ENCODE measurements at places on chromosomes 3 and 15.

- peak; percentile 28 for DNase-seq
Measured at GRCh38 chr15:65460741-65461347, 38.1 kb upstream of the IGDCC4 start.

DNA sequence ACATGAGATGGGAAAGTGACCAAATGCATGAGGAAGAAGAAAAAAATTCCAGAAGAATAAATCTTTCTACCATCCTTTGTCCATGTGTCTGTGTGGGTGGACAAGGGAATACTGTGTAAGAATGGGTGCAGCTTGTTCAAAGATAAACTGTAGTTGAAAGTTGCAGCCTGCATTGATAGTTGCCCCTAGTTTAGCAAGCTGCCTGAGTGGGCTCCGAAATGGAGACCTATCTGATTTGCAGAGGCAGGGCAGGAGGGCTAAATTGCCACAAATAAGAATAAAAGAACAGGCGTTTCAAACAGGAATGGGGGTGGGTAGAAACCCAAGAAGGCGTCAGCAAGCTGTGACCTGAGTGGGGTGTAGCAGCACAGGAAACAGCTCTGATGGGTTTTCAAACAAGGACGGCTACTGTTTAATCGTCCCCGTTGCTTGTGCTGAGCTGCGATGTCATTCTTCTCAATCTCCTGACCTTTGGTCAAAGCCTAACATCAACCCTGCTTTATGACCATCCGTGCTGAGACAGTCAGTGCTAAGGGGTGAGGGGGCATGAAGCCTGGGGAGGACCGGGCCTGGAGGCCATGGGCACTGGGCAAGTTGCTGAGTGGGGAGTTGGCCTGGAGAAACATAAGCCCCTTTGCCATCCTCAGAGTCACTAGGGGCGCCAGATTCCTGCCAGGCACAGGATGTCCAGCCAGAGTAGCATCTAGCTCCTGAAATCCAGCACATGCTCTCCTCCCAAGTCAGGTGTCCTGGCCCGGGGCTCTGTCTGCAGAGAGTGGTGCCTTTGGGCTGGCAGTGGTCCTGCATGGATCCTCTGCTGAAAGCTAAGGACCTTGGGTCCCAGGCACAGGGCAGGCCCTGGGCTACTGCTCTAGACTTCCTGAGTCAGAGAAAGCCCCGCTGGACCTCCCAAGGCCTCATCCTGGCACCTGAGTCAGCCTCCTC is 19.2 kb upstream of the C15orf39 start:
- no peak for DNase-seq

DNA sequence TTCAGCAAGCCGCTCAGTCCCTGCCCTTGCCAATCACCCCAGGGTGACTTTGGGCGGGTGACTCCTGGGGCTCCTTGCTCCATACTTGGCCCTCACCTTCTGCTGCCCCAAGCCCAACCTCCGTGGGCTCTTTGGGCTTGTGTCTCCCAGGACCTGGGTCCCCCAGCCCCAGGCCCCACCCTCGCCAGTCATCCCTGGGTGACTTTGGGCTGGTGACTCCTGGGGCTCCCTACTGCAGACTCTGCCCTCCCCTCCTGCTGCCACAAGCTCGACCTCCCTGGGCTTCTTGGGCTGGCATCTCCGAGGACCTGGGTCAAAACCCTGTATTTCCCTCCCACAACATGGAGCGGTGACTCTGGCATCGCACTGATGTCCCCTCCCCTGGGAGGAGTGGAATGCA is 151.5 kb downstream of the GOLGA6L4 start:
- DNase-seq = no peak

GRCh38 chr15:98907927-98908471 is 99.6 kb downstream of the PGPEP1L start:
- no peak for DNase-seq

DNA sequence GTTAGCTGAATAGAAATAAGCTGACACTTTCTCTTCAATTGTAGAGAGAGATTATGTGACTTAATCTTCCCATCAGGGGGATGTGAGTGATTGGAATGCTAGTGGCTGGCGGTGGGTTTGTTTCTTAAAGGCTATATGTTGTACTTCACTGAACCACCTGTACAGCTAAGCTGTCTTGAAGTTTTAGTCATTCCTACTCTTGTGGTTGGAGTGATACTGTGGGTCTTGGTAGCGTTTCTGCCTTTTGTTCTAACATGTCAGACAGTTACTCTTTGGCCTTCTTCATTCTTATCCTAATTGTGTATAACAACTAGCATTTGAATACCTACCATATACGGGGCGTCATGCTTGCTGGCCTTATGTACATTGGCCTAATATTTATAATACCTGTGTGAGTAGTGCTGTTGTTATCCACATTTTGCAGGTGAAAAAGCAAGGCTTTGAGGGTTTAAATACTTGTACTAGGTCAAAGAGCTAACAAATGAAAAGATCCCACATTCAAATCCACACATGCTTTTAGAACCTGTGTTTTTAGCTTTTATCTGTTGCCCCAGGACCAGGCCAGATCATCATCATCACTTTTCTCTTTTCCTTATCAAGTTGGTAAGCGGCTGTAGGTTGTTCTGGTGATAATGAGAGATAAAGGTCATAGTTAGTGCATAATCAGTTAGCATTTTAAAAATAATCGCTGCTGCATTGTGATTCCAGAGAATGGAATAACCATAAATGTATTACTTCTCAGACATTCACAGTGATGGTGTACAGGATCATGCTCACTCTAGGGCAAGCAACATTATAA is 50.2 kb downstream of the AKAP13 start:
- DNase-seq = no peak

GRCh38 chr3:127808197-127808596 is 14.1 kb downstream of the MGLL start:
- no peak for DNase-seq

GRCh38 chr3:37812499-37812896 is 49.2 kb upstream of the CTDSPL start:
- no peak for DNase-seq

- DNase-seq = no peak
Measured at GRCh38 chr3:32469151-32469874, 33.3 kb downstream of the CMTM6 start.

DNA sequence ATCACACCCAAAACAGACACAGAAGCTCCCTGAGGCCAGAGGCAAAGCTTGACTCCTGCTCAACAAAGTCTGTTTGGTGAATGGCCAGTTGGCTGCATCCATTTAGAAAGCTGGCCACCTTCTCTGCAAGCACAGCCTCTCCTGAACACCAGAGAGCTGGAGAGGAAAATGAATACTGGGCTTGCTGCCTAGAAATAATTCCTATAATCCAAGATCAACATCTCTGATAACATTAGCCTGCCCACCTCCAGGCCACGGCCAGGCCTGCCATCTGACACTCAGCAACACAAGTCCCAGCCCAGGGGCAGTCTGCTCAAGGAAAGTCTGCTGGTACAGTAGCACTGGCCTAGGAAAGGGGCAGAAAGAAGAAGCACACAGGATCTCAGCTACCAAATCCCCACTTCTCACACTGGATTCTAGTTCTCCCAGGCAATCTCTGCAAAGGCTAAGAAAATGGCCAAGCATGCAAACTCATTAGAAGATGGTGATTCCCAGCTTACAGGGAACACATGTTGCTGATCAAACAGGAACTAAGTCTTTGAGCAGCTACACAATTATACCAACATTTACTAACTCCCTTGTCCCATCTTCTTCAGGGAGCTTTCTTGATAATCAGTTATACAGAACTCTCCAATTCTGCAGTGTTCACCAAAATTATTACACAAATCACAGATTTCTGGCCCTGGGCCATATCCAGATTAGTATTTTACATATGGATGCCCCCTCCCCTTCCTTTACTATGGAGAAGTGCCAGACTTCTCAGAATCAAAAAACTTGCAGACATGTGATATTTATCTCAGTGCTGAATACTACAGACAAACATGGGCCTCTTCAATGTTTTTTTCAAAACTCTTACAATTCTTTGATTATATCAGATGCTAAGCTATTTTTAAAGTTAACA is 9.9 kb downstream of the TBC1D2B start:
- no peak for DNase-seq

GRCh38 chr3:110789315-110789714 is 282.3 kb upstream of the NECTIN3 start:
- DNase-seq = no peak

- DNase-seq = no peak
Measured at GRCh38 chr15:73777741-73778140, 24.6 kb upstream of the INSYN1 start.

DNA sequence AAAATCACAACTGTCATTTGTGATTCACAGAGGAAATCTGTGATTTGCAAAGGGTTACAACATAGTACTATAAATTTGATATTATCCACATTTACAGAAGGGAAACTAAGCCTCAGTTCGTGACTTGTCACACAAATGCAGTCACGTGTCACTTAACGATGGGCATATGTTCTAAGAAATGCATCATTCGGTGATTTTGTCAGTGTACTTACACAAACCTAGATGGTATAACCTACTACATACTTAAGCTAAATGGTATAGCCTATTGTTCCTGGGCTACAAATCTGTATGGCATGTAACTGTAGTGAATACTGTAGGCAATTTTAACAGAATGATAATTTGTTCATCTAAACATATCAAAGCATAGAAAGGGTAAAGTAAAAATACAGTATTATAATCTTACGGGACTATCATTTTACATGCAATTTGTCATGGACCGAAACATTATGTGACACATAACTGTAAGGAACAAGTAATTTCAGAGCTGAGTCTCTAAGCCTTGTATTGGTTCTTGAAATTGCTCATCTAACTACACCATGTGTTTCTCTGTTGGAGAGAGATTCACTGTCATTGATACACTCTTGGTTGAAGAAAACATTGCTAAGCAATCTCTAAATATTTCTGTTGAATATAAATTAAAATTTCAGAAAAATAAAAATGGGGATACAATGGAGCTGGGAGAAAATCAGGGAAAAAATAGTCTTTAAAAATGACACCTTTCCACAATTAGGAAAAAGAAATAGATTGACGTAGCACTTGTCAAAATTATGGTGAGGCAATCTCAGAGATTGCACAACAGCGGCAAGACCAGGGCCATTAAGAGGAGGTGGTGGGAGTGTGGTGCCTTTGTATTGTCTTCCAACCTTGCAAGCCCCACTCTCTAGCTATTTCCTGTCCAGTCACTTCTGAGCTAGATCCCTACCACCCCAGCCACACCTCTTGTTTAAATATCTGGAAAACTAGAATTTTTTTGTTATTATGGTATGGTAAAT is 645.8 kb upstream of the TBL1XR1 start:
- no peak for DNase-seq

GRCh38 chr3:194584320-194584776 is 48.9 kb downstream of the TMEM44 start:
- DNase-seq = no peak

DNA sequence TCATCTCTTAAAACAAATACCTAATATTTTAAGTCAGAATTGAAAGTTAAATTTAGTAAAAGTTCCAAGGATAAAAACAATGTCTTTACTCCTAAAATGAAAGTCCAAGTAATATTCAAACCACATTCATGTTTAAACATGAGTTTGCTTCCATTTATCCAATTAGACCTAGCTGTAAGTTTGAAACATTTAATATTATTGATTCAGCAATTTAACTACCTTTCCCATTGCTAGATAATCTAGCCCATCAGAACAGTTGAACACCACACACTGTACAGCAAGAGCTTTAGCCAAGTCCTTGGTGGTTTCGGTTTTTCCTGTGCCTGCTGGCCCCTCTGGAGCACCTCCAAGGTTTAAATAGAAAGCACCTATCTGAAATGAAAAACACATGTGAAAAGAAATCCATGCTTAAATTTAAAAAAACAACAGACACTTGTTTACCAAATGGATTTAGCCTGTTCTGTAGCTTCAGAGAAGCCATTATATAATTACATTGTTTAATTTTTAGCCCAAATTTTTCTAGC is 97.8 kb downstream of the DNAH12 start:
- DNase-seq = no peak

- no peak for DNase-seq
Measured at GRCh38 chr3:135691240-135691639, 274.3 kb upstream of the PPP2R3A start.

DNA sequence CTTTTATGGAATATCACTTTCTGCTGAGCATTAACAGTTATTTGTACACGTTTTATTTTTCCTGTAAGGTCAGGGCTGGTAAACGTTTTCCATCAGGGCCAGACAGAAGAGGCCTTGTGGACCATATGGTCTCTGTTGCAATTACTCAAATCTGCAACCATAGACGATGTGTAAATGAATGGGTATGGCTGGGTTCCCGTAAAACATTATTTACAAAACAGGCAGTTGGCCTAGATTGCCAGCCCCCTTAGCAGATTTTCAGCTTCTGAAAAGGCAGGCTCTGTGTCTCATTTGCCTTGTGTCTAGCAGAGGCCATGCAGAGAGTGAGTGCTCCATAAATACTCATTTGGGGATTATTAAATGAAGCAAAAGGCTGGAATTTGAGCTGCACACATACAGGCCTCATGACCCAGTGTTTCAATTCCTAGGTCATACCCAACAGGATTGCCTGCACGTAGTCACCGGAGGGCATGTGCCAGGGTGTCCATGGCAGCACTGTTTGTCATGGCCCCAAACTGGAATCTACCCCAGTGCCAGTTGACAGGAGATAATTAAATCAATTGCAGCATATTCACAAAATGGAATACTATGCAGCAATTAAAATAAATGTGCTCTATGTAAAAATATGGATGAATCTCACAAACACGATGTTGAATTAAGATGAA is 51.3 kb downstream of the GPD1L start:
- DNase-seq = no peak

GRCh38 chr15:43552986-43553385 is 35.6 kb downstream of the MAP1A start:
- DNase-seq = no peak

- DNase-seq = no peak
Measured at GRCh38 chr15:89359471-89360293, 25.1 kb upstream of the POLG start.

- no peak for DNase-seq
Measured at GRCh38 chr15:77531191-77532000, 101.3 kb downstream of the LINGO1 start.

DNA sequence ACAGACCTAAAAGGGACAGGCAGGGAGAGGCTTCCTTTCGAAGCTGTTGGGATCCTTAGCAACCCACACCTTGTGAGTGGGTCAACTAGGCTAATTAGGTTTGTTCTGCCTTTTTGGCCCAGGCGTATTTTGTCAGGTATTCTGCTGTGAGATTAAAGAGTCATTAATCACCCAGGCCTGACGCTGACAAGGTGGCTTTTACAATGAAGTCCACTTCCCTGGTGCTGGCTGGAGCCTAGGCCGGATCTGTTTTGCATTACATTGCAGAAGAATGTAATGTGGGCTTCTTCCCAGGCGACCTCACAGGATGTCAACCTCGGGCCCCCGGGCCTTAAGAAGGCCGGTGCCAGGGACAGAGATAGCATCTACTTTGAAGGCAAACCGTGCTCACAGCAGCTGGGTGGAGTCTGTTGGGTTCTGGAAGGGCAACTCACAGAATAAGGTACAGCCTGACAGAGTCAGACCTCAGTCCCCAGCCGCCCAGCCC is 76.9 kb downstream of the HES1 start:
- DNase-seq = no peak

DNA sequence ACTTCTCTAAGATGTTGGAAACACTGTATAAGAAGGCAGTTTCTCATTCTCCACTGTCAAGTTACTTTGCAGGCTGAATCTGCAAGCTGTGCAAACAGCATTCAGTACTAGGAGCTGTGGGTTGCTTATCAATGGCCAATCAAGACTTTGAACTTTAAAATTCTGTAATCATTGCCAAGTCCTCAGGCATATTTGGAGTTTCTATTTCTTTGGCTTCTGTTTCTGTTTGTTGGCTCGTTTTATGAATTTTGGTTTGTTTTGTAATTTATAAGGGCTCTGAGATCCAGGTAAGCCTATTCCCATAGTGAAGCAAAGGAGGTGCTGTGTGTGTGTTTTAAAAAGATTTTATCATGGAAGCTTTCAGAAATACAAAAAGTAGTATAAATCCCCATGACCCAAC is 32.1 kb downstream of the TLNRD1 start:
- DNase-seq = no peak

Measured in stimulated activated CD4-positive, alpha-beta T cell treated with anti-CD3 and anti-CD28 coated beads, Interleukin-4, amount 100 ng/mL, for 48 hours (primary cell).